ENCODE measurements at places on chromosomes 3 and 15.

DNA sequence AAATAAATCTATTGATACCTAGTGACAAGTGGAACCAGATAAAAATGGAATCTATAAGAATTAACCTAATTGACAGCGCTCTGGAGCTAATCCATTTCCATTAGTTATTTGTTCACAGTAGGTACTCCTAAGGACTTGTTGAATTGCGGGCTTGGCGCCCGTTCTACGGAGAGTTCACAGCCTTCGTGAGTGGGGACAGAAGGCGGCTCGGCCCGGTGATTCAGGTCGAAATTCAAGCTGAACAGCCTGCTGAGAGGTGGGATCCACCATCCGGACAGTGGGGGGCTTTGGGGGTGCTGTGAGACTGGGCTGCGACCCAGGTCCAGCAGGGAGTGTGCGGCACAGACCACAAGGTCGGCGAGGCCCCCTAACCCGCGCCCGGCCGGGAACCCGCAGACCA, 779 bp upstream of the CTNNB1 start:
- no peak for DNase-seq

DNA sequence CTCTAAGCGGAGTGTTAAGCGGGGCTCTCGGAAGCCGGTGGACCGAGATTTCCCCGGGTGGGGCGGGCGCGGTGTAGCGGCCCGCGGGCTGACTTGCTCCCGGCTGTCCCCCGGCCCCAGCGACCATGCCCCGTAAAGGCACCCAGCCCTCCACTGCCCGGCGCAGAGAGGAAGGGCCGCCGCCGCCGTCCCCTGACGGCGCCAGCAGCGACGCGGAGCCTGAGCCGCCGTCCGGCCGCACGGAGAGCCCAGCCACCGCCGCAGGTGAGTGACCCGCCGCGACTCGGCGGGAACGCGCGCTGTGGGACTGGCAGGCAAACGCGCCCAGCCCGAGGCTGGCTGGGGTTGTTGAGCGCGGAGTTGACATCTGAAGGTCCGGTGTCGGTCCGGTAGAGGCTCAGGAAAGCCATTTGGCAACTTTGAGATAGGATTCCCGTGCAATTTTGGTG, 1.3 kb downstream of the SMC4 start:
- DNase-seq: peak; percentile 32

DNA sequence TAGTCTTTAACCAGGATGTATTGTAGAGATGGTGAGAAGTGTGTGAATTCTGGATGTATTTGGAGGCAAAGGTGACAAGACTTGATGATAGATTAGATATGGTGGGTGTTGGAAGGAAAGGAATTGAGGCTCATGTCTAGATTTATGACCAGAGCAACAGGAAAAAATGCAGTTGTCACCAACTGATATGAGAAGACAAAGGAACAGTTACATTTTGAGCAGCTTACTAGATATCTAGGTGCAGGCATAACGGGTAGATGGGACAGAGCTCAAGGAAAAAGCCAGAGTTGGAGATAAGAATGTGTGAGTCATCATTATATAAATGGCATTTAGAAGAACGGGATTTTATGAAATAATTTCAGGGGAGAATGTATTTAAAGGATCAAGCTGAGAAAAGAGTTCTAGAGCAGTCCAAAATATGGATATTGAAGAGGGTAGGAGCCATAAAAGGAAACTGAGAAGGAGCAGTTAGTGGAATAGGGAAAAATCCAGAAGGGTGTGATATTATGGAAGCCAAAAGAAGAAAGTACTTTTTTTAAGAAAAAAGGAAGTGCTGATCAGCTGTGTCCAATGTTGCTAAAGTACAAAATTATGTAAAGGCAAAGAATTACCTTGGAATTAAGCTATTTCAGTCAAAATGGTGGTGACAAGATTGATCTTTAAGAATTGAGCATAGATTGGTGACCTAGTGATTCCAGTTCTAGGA, 262.5 kb downstream of the CGGBP1 start:
- DNase-seq: no peak

DNA sequence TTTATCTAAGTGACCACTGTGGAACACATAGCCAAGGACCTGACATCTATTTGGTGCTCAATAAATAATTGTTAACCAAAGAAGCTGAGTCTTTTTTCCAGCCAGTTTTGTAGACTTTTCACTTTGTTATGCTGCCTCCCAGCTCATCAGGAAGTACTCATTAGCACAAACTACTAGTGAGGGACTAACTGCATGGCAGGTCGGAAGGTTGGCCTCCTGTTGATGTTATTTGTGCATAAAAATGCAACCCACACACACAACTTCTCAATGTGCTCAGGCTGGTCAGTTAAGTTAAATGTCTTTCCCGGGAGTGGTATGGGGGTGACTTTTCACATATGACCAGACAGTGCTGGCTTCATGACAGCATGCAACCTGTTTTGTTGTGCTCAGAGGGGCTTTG, 263.0 kb upstream of the TOPAZ1 start:
- no peak for DNase-seq

DNA sequence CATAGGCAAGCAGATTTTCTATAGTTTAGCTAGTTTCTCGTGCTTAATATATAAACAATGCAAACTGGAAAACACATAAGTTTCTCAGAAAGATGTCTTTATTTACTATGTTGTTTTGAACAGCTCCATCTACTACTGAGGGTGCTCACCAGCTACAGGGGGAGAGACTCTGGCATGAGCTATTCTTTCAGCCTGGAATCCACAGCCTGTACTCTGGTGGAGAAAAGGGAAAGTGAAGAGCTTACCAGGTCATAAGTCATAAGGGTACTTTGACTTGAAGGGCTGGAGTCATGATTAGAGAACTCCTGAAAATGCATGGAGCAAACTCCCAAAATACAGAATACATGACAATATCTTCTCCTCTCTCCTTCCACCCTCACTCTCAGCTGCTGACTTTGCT, 4.4 kb upstream of the AVEN start:
- DNase-seq: no peak

- DNase-seq: no peak
These were observed 54.5 kb upstream of the TGFBR2 start for GRCh38 chr3:30551927-30552326.

DNA sequence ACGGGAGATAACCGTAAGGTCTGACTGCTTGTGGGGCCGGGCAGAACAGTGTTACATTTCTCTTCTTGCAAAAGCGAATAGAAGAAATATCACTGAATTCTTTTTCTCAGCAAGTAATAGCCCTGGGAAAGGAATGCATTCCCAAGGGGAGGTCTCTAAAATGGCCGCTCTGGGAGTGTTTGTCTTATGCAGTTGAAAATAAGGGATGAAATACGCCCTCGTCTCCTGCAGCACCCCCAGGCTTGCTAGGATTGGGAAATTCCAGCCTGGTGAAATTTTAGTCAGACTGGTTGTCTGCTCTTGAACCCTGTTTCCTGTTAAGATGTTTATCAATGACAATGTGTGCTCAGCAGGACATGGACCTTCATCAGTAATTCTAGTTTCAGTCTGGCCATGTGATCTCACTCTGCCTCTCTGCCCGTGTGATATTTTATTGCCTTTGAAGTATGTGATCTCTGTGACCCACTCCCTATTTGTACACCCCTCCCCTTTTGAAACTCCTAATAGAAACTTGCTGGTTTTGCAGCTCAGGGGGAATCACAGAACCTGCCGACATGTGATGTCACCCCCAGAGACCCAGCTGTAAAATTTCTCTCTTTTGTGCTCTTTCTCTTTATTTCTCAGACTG, 715.6 kb downstream of the ROBO1 start:
- peak; percentile 1 for DNase-seq

DNA sequence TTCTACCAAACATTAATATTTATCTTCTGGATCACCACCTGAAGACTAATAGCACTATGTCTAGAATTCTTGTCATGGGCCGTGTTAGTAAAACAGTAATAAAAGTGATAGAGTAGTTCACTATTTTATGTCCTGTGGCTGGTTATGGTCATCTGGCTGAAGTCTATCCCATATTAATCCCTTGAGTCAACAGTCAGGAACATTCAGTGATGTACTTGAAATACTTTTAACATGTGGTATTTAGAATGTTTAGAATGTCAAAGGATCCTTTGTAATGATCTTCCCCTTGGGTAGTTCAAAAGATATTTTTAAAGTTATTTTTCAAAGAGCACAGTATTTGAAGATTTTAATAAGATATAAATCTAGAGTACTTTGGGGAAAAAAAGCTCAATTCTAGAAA, 117.0 kb downstream of the MBNL1 start:
- no peak for DNase-seq

DNA sequence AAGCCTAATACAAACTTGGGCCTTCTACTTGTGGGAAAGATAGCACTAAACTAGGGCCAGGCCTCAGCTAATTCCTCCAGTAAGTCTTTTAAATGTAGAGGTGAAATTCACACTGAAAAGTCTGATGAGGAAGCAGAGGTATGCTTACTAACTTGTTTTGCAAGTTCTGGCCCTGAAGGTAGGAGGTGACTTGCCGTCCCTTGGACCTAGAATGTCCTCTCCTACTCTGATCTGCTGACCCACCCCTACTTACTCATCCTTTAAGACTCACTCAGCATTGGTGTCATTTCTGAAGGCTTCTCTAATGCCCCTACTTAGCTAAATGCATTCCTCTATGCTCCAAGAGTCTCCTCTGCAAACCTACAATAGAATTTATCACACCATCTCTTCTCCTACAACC, 19.4 kb downstream of the RIOX2 start:
- DNase-seq: no peak

GRCh38 chr3:35184775-35185174, 454.6 kb upstream of the ARPP21 start:
- no peak for DNase-seq

DNA sequence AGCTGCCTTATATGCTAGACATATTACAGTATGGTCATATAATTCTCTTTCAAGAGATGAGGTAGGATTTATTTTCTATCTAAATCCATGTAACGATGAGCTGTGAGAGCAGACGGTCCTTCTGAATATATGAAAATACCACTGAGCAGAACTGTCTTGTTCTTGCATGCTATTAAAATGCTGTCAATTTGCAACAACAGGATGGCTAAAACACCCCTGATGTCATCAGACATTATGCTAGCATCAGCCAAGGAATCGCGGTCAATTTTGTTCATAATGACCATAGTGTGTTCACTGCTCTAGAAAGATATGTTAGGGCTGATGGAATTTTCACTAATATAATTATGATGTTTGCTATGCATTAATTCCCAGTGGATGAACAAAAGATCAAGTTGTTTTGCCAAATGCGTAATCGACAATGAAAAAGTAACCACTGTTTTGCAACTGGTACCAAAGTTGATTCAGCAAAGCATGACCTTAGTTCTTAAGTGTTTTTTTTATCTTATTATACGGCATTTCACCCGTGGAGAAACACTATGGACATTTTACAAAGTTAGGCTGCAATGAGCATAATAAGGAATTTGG, 765.4 kb upstream of the NR2F2 start:
- DNase-seq: no peak

DNA sequence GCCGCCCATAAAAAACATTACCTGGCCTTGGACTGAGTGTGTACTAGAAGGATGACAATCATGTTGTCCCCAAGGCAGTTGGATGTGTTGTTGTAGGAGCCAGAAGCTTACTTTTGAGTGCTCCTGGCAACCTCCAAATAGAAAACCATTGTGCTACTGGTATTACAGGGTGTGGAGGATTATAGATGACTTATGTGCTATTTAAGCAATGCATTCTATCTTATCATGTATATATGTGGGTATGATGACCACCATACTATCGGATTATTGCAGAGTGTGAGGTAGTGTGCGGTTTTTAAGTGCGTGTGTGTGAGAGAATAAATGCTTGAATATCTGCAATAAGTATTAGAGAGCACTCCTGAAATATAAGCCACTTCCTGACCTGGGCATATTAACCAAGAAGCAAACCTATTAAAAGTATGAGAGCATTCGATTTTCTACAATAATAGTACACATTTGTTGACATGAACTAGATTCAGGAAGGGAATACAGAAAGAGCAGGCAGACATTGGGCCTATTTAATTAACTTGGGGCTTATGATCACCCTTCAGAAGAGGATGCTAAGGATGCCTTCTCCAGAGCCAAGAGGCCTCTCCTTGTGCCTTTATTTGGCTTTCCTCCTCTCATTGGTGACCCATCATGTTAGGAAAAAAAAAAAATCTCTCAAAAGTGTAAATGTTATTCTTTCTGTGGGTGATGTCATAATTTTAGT, 11.7 kb upstream of the MBNL1 start:
- DNase-seq: no peak

DNA sequence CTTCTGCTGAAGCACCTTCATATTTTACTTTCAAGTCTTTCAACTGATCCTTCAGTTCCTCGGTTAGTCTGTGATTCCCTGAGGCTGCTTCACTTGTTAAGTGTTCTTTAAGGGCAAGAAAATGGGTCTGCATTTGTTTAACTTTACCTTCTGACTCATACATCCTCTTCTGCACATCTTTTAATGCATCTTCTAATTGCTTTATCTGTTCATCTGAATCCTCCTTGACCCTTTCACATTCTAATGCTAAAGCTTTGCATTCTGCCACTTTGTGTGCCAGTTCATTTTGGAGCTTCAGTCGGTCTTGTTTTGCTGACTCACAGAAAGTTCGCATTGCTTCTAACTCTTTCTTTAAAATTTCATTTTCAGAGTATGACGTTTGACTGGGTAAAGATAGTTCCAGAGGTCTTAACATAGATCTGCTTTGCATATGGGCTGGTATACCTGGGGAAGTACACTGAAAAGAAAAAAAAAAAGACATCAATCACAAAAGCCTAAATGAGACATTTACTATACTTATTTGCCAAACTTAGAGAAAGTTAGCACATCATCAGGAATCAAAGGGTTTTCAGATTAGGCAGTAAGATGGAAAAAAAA, 94.3 kb downstream of the UACA start:
- DNase-seq: no peak

GRCh38 chr3:23202921-23203707, at the start of gene UBE2E2:
Gene UBE2E2 (plus strand): TSS chr3:23203327.
- DNase-seq: peak; percentile 68

DNA sequence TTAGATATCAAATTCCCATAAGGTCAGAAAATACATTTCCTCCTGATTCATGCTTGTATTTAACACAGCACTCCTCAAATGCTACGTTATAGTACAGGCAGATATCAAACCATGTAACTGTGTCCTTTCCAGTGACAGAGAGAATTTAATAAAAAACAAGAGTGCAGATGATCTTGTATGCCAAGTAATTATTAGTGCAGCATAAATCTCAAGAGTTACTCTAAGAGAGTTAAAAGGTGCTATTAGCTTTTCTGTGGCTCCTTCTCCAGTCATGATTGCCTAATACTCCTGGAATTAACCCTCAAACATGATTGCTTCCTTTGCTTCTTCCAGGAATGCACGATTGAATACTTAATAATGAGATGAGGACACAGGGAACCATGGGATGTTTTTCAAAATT, 413.0 kb upstream of the DPH6 start:
- no peak for DNase-seq

GRCh38 chr3:183180110-183180783, 17.7 kb upstream of the LAMP3 start:
- no peak for DNase-seq

Measured in stimulated activated CD4-positive, alpha-beta T cell treated with anti-CD3 and anti-CD28 coated beads, Interleukin-2, amount 100 ng/mL, for 24 hours (primary cell).